ENCODE measurements at places on chromosomes 5 and 9. TPM values are rescaled to one million over a fixed set of nuclear protein-coding genes. Genes with fewer than 3 reads are reported as not detected.

Gene PHPT1
- total RNA-seq: 175 TPM

Gene RHOBTB3
- 6.6 TPM for total RNA-seq

- H3K36me3 ChIP-seq: no peaks in the 10 kb centered on the region
- no peak within 1 kb of the TSS for H3K27ac ChIP-seq
- H3K4me1 ChIP-seq: no peaks in the 10 kb centered on the region
- H3K27me3 ChIP-seq: no peaks in the 10 kb centered on the region
These were observed at the start of gene AGPAT2 for GRCh38 chr9:136686794-136687711. TSS of gene AGPAT2 (minus strand) at chr9:136687457. CDS start at chr9:136687357, 100 bp downstream.

GRCh38 chr5:159262472-159262858 lies 625 bp upstream of the UBLCP1 start:
- peak overlapping the region; percentile 88 for H3K4me3 ChIP-seq
- no peak for DNase-seq
- H3K36me3 ChIP-seq: peaks cover 13% of the 10 kb centered on the region
- no peaks in the 10 kb centered on the region for H3K27me3 ChIP-seq
- H3K4me1 ChIP-seq: no peaks in the 10 kb centered on the region
- H3K27ac ChIP-seq: peak overlapping the region; percentile 23

DNA sequence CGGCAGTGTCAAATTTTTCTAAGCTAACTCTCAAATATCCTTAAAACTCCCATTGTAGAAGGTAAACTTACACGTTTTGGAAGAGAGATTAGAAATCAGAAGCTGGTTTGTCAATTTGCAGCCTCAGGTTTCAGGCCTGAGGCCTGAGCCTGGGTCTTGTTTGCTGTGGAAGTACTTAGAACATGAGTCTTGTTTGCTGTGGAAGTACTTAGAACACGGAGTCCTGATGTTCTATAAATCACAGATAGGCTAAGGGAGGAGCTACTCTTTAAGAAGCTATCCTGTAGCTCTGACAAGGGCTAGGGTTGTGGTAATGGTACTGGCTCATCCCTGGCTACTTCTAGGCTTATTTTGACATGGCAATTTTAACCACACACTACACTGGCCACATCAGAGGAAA lies 97.8 kb downstream of the FBXW11 start:
- H3K4me3 ChIP-seq: no peak overlapping the region
- H3K4me1 ChIP-seq: no peaks in the 10 kb centered on the region
- H3K36me3 ChIP-seq: peaks cover 13% of the 10 kb centered on the region
- no peak for DNase-seq
- no peaks in the 10 kb centered on the region for H3K27me3 ChIP-seq

GRCh38 chr5:20434786-20435185 lies 446.8 kb upstream of the CDH18 start:
- H3K36me3 ChIP-seq: no peaks in the 10 kb centered on the region
- no peak overlapping the region for H3K27ac ChIP-seq
- DNase-seq: no peak
- H3K27me3 ChIP-seq: no peaks in the 10 kb centered on the region

- no peaks in the 10 kb centered on the region for H3K36me3 ChIP-seq
- DNase-seq: no peak
- no peak overlapping the region for H3K27ac ChIP-seq
- no peaks in the 10 kb centered on the region for H3K4me1 ChIP-seq
These were observed 35.3 kb downstream of the UBE2QL1 start for GRCh38 chr5:6483880-6484382.

- peak overlapping the region; percentile 86 for H3K4me3 ChIP-seq
- peak overlapping the region; percentile 97 for H3K27ac ChIP-seq
These were observed 811 bp upstream of the ARRDC3 start for GRCh38 chr5:91383956-91384300.

DNA sequence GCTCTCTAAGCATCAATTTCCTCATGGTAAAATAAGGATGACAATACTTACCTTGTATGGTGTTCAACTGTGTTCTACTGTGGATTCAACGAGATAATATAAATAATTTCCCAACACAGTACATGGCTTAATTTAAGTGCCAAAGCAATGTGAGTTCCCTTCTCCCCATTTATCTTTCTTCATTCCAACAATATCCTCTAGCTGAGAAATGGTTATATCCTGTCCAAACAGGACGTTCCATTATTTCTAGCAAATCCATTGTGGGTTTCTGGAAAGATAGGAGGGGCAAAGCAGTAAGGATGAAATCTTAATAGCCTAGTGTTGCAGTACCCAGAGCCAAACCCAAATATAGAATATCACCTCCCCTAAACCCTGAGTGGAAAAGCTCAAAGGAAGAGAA lies 22.0 kb downstream of the ABCA1 start:
- no peak for DNase-seq
- no peak overlapping the region for H3K27ac ChIP-seq
- peaks cover 4% of the 10 kb centered on the region for H3K4me1 ChIP-seq
- no peak overlapping the region for H3K4me3 ChIP-seq

DNA sequence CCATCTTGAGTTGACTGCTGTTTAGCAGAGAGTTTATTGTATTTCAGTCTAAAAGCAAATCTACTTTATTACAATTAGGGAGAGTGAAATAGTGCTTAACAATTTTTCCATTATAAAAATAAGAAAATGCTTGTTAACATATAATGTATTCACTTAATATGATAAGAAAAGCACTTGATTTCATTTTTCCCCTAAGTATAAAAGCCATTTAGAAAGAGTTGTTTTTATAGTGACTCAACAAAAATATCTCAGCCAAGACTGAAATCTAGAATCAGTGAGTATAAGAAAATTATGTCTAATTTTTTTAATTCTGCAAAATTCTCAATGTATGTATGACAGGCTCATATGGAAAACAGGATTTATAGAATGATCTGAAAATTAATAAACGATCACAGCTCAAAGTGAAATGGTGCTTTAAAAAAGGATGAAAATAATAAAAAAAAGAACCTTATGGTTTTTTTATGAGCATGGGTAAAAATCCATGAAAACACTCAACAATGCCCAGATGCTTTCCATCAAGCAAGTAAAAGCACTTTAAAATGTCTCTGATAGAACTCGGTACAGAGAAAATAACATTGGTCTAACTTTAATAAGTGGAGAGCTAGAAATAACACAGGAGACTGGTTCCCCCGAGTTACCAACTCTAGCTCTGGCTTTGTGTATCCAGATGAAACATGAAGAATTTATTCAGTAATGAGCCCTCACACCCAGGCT lies 1057.8 kb upstream of the WWC1 start:
- no peak overlapping the region for H3K27ac ChIP-seq
- peaks cover 13% of the 10 kb centered on the region for H3K36me3 ChIP-seq
- no peak overlapping the region for H3K4me3 ChIP-seq
- H3K27me3 ChIP-seq: no peaks in the 10 kb centered on the region
- no peaks in the 10 kb centered on the region for H3K4me1 ChIP-seq

DNA sequence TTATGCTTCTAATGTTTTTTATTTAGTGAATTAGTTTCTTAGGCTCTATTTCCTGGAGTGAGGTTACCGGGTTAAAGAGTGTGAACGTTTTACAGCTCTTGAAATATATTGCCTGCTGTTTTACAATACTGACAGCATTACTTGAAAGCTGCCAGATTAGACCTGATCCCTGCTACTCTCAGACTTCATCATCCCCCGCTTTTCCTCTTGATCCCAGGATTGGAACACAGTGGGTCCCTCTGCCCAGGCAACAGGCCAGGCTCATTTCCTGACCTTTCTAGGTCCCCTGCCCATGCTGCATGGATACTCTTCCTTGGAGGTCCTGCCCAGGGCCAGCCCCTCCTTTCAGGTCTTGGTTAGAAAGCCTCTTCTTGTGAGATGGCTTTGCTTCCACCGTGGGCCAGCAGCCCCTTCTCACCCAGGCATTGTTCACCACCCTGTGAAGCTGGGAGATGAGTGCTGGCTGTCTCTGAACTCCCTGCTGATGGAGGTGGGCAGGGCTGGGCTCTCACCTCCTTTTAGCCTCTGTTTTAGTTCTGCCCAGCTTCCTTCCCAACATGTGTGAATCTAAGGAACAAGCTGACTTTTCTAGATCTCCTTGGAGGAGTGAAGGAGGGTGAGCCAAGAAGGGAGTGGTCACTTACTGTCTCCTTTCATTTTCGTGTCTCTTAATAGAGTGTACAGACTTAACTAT lies 15.5 kb upstream of the FAM120AOS start:
- no peak for DNase-seq
- no peaks in the 10 kb centered on the region for H3K27me3 ChIP-seq
- H3K36me3 ChIP-seq: peaks cover 23% of the 10 kb centered on the region
- H3K4me3 ChIP-seq: peak overlapping the region; percentile 7
- H3K4me1 ChIP-seq: peaks cover 18% of the 10 kb centered on the region
- H3K27ac ChIP-seq: no peak overlapping the region

- no peak overlapping the region for H3K27ac ChIP-seq
- no peaks in the 10 kb centered on the region for H3K4me1 ChIP-seq
- H3K4me3 ChIP-seq: no peak overlapping the region
- DNase-seq: no peak
- H3K36me3 ChIP-seq: no peaks in the 10 kb centered on the region
- no peaks in the 10 kb centered on the region for H3K27me3 ChIP-seq
These were observed 163.8 kb downstream of the CHSY3 start for GRCh38 chr5:130068101-130068500.

GRCh38 chr5:139565411-139566305 lies 4.5 kb downstream of the UBE2D2 start:
- H3K4me3 ChIP-seq: no peak overlapping the region
- no peaks in the 10 kb centered on the region for H3K4me1 ChIP-seq
- peaks cover 59% of the 10 kb centered on the region for H3K36me3 ChIP-seq

DNA sequence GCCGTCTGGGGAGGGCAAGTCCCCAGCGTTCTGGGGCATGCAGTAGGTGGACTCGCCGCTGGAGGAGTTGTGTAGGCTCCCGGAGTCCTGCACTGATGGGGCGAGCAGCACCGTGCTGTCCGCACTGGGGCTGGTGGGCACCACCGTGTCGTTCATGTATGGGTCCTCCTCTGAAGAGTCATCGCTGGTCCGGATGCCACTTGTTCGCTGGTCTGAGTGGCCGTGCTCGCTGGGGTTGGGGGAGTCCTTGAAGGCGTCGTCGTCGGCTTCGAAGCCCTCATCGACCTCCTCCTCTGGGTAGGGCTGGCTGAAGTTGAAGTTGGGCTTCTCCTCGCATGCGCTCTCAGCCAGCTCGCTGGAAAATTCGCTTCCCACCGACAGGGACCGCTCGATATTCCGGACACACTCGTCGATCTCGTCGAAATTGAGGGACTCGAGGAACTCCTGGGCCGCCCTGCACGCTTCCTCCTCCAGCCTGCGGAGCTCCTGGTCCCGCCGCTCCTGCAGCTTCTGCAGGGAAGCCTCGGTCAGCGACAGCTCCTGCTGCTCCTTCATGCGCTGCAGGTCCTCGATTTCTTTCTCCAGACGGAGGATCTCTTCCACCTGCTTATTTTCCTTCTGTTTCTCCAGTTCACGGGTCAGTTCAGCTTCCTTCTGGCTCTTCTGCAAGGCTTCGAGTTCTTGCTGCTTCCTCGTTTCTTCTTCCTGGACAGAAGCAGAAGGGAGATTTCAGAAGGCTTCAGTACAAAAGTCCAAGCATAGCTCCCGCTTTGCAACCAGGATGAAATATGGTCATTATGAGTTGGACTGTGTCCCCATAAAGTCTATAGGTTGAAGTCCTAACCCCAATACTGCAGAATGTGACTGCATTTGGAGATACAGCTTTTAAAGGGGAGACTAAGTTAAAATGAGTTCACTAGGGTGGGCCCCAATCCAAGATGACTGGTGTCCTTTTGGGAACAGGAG lies 84.6 kb upstream of the RETREG1 start:
- H3K4me1 ChIP-seq: peaks cover 8% of the 10 kb centered on the region
- H3K36me3 ChIP-seq: peaks cover 83% of the 10 kb centered on the region
- H3K27ac ChIP-seq: no peak overlapping the region
- no peak overlapping the region for H3K4me3 ChIP-seq
- H3K27me3 ChIP-seq: no peaks in the 10 kb centered on the region
- no peak for DNase-seq

Data from H9 (cell line).